ENCODE measurements at places on chromosomes 1 and 21.

- DNase-seq = no peak
Measured at GRCh38 chr1:22805672-22806038, 95.0 kb downstream of the EPHB2 start.

DNA sequence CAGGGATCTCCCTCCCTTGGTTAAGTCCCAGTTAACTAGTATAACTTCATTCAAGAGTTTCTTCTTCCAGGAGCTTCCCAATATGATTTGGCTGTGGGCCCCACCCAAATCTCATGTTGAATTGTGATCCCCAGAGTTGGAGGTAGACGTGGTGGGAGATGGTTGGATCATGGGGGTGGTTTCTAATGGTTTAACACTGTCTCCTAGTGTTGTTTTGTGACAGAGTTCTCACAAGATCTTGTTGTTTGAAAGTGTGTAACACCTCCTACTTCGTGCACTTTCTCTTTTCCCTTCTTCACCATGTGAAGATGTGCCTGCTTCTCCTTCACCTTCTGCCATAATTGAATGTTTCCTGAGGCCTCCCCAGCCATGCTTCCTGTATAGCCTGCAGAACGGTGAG lies 251.8 kb upstream of the FGGY start:
- no peak for DNase-seq

- no peak for DNase-seq
Measured at GRCh38 chr1:31460027-31460426, 47.0 kb downstream of the SERINC2 start.

GRCh38 chr1:4170548-4171340 lies 270.7 kb upstream of the C1orf174 start:
- no peak for DNase-seq
